ENCODE measurements at places on chromosomes 6 and 20. TPM values are rescaled to one million over a fixed set of nuclear protein-coding genes. Genes with fewer than 3 reads are reported as not detected.

Gene METTL24
- total RNA-seq = 0.29 TPM

DNA sequence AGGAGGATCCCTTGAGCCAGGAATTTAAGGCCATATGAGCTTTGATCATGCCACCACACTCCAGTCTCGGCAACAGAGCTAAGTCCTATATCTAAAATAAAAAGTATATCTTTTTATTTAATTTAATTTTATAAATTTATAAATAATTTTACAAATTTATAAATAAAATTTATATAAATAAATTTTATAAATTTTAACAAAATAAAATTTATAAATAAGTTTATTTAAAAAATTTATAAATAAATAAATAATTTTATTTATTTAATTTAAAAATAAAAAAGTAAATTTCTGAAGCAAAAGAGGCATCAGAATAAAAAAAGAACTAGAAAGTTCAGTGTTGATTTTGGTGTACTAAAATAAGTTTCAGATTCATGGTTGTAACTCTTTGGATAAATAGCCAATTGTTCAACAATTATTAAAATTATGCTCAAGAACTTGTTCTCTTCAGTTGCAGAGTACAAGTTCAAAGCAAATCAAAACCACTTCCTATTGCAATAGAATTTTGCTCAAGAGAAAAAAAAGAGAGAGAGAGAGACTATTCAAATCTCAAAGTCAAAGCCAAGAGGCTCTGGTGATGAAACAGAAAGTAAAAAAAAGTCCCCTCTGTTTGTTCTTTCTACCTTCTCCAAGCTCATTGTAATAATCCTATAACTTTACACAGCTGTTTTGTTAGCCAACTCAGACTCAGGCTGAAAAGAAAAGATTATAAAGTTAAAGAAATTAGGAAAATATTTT is 547.5 kb upstream of the ADGRB3 start:
- H3K4me3 ChIP-seq = no peak overlapping the region
- no peak overlapping the region for H3K27ac ChIP-seq
- no peaks in the 10 kb centered on the region for H3K36me3 ChIP-seq
- no peak for DNase-seq
- H3K27me3 ChIP-seq = no peaks in the 10 kb centered on the region

DNA sequence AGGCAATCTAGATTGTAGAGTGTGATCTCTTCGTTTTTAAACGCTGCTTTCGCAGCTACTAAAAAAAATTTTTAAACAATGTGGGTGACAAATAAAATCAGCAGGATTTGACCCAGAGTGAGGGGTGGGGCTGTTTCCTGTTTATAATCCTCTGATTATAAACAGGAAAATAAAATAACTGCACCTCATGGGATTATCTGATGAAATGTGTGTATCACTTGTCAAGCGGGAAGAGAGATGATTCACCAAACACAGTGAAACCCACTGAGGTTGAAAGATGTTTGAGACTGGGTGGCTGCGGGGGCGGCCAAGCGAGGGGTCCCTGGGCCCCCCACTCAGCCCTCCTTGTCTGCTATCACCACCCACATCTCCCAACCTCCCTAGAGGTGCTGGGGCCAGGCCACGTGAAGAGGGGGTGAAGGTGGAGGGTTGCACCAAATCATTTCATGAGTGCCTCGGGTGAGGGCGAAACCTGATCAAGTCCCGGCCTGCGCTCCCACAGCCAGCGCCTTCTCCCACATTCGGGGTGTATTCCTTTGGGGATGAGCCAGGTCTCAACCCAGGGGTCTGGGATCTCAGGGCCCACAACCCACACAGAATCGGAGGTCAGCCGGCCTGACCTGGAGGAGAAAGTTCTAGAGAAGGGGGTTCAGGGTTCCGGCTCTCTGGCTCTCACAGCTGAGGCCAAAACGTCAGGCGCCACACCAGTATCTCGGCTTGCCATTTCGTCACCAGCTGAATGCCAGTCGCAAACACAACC is 212.5 kb downstream of the BMP7 start:
- H3K4me1 ChIP-seq = no peaks in the 10 kb centered on the region
- H3K4me3 ChIP-seq = no peak overlapping the region
- no peaks in the 10 kb centered on the region for H3K27me3 ChIP-seq
- no peak overlapping the region for H3K27ac ChIP-seq

Gene RAMACL
- total RNA-seq = 3.3 TPM

- no peaks in the 10 kb centered on the region for H3K36me3 ChIP-seq
- no peak for DNase-seq
- no peak overlapping the region for H3K27ac ChIP-seq
- H3K4me3 ChIP-seq = peak overlapping the region; percentile 77
- H3K27me3 ChIP-seq = peaks cover 21% of the 10 kb centered on the region
- peaks cover 5% of the 10 kb centered on the region for H3K4me1 ChIP-seq
Measured at GRCh38 chr6:150004101-150004782, 21.1 kb downstream of the RAET1L start.

- H3K4me3 ChIP-seq = no peak overlapping the region
- H3K27ac ChIP-seq = peak overlapping the region; percentile 62
- peak; percentile 47 for DNase-seq
Measured at GRCh38 chr6:104326173-104327001, 533.3 kb downstream of the HACE1 start.

- H3K4me3 ChIP-seq = no peak overlapping the region
- no peaks in the 10 kb centered on the region for H3K36me3 ChIP-seq
- H3K27ac ChIP-seq = no peak overlapping the region
- no peaks in the 10 kb centered on the region for H3K4me1 ChIP-seq
Measured at GRCh38 chr6:24547243-24547642, 52.5 kb downstream of the ALDH5A1 start.
